ENCODE measurements at places on chromosomes 5 and 9.

DNA sequence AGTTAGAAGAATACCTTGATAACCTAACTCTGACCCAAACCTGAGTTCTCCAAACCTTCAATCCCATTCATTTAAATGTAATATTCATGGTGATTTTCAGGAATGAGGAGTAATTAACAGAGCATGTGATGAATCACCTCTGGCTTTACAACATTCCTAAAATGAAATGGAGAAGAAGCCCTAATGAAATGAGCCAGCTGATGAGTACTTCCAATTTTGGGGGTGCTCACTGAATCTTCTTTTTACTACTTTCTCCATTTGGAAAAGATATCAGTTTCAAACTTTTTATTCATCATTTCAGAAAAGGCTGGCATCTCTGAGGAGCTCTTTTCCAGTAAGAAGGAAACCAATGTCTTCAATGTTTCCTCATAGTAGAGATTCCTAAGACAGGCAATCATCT lies 2.9 kb upstream of the SPINK5 start:
- DNase-seq = no peak

DNA sequence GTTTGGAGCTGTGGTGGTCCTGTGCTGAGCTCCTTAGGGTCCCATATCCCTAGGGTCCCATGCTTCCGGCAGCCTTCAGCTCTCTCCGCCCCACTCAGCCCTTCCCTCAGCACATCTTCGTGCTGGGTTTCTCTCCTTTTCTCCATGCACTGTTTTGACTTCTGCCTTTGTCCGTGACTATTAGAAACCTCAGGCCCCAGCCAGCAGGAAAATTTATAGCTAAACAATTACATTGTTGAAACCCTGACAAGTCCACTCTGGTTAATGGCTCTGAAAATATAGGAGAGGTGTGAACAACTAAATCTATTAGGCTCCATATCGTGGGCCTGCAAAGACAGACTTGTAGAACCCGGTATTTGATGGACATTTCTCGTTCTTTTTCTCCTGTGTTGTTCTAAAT lies 523.7 kb downstream of the CCDC171 start:
- no peak for DNase-seq

GRCh38 chr9:93270976-93271375 lies 87.0 kb downstream of the WNK2 start:
- no peak for DNase-seq

DNA sequence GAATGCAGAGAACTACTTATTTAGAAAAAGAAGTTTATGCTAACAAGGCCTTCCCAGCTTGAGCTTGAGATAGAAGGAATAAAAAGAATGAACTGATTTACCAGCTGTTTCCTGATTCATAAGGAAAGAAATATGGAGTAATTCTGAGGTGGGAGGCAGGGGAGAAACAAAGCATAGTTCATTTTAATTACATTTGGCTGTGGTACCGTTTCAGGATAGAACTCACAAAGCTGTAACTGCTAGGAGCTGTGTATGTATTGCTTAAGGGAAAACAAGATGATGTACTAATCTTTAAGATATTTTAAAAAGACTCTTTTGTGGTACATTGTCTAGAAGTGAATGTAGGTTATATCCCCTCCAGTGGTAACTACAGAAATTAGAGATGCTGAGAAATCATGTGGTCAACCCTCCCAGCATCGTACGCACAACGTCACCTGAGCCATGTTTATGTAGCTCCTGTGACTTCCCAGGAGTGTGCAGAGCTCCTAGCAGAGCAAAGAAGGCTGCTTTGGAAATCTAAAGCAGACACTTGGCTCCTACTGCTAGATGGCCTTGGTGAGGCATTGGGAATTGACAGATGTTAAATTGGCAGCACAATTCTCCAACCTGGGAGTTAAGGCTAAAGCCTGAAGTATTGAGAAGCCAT lies 208.3 kb upstream of the VLDLR start:
- no peak for DNase-seq

DNA sequence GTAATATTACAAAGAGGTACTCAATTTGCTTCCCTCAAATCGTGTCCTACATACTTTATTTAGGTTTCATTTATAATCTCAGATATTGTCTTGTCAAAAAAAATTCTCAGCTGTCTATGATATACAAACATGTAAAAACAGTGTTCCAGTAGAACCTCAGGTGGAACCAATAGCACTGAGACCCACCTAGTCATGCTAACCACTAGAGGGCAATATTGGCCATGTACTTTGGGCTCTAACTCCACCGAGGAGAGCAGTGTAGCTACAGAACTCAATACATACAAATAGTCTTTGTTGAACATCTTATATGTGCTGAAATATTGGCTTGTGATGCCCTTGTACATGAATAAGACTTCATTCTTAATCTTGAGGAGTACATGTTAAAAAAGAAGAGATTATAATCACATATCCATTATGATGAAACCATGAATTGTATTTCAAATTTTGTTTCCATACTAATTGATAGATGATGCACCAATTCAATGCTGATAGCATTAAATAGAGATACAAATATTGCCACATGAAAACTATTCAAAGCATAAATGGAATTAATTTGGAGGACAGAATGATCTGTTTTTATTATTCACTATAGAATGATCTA lies 71.2 kb upstream of the CNTLN start:
- peak; percentile 24 for DNase-seq

DNA sequence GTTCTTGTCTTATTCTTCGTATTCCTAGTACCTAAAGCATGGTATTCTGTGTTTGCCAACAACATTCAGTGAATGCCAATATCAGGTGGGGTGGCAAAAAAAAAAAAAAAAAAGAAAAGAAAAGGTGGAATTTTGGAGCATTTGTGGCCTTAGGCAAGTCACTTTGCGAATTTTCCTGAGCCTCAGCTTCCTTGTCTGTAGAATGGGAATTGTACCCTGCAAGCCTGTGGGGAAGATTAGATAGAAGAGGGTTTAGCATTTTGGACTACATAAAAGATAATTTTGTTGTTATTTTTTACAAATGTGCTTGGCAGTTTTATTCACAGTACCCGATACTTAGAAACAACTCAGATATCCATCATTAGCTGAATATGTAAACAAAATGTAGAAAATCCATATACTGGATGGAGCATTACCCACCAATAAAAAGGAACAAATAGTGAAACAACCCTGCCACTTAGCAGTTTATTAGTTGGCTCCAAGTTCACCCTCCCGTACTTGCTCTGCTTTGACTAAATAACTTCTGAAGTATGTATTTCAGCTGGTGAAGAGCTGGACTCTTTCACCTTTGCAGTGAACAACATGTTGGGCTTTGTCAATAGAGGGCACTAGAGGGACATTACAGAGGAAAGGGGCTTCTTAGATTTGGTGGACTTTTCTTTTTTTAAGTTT lies 13.6 kb downstream of the UBE2D2 start:
- peak; percentile 24 for DNase-seq

DNA sequence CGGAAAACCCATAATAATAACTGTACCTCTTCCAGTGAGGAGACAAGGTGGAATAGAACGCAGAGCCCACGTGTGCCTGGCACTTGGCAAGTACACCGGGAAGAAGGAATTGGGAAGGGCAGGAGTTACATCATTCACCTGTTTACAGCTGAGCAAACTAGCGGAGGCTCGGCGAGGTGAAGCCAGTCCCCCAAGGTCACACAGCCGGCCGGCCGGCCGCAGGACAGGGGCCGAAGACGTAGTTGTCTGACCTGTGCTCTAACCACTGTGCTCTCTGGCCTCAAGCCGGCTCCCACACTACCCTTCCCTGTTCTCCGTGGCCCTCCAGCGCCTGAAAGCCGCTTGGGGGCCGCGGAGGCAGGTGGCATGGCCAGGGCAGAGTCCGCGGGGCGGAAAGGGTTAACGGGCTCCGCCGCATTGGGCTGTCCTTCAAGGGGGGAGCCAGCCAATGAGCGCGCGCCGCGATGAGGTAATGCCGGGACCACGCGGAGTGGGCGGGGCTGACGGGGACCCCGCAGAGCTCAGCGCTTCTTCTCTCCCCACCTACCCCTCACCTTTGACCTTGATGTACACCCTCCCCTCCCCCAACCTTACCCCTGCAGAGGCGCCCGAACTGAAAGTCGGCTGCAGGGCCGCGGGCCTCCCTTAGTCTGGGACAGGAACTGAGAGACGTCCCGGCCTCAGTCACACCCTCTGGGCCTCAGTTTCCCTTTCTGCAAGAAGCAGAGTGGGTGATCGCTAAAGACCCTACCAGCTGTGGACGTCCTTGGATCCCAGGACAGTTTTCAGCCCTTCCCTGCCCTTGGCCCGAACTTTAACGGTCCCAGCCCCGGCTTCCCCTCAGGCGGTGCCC lies 125.1 kb downstream of the C9orf50 start:
- DNase-seq = peak; percentile 98

- DNase-seq = no peak
Observed at GRCh38 chr5:107554776-107555424, 115.8 kb downstream of the EFNA5 start.

GRCh38 chr9:16828340-16829281 lies 41.9 kb downstream of the BNC2 start:
- peak; percentile 39 for DNase-seq

GRCh38 chr9:15306068-15306756 lies 804 bp downstream of the TTC39B start:
- DNase-seq = peak; percentile 35

DNA sequence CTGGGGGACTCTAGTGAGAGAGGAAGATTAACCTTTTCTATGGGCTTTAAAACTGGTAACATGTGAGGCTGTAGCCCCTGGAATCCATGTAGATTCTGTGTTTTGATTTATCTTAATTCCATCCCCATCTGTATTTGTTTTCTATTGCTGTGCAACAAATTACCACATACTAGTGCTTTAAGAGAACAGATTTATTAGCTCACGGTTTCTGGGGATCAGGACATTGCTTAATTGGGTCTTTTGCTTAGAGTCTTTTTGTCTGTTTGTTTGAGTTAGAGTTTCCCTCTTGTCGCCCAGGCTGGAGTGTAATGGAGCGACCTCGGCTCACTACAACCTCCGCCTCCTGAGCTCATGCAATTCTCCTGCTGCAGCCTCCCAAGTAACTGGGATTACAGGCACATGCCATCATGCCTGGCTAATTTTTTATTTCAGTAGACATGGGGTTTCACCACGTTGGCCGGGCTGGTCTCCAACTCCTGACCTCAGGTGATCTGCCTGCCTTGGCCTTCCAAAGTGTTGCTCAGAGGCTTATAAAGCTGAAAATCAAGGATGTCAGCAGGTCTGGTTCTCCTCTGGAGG lies 29.9 kb upstream of the GNA14 start:
- DNase-seq = no peak

DNA sequence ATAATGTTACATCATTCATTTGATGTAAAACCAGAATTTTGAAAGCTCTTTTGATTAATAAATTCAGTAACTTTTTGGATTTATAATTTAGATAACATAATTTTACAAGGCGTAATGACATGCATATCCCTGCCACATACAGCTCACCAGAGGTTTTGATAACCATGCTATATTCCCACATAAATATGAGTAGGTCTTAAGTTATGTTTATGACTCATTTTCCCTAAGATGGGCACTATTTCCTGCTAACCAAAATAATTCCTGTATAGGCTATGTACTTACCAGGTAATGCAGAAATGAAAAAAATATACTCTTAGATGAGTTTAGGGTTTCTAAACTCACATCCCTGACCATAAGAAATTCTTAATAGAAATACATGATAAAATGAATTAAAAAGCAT lies 93.9 kb upstream of the EDIL3 start:
- DNase-seq = no peak

- DNase-seq = no peak
Observed at GRCh38 chr9:85941622-85941940, 635 bp downstream of the NAA35 start.

DNA sequence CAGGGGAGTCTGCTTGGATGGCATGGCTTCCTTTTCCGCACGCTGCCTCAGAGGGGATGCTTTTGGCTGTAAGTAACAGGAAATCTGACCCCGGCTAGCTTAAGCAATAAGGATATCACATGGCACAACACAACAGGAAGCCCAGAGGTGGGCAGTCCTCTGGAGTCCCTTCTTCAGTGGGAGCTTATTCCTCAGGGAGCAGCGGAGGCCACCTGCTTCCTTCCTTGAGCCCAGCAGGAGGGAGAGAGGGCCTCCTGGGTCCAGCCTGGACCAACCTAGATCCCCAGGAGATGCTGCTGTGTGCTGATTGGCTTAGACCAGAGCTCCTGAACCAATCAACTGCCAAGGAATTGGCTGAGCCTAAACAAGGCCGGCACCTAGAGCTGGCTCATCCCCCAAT lies 66.3 kb downstream of the C9orf50 start:
- DNase-seq = no peak

- no peak for DNase-seq
Observed at GRCh38 chr9:124198331-124198730, 59.4 kb upstream of the NEK6 start.

- DNase-seq = no peak
Observed at GRCh38 chr5:128062172-128062746, 21.3 kb upstream of the SLC12A2 start.

GRCh38 chr9:70964861-70965260 lies 156.6 kb downstream of the TRPM3 start:
- DNase-seq = no peak

DNA sequence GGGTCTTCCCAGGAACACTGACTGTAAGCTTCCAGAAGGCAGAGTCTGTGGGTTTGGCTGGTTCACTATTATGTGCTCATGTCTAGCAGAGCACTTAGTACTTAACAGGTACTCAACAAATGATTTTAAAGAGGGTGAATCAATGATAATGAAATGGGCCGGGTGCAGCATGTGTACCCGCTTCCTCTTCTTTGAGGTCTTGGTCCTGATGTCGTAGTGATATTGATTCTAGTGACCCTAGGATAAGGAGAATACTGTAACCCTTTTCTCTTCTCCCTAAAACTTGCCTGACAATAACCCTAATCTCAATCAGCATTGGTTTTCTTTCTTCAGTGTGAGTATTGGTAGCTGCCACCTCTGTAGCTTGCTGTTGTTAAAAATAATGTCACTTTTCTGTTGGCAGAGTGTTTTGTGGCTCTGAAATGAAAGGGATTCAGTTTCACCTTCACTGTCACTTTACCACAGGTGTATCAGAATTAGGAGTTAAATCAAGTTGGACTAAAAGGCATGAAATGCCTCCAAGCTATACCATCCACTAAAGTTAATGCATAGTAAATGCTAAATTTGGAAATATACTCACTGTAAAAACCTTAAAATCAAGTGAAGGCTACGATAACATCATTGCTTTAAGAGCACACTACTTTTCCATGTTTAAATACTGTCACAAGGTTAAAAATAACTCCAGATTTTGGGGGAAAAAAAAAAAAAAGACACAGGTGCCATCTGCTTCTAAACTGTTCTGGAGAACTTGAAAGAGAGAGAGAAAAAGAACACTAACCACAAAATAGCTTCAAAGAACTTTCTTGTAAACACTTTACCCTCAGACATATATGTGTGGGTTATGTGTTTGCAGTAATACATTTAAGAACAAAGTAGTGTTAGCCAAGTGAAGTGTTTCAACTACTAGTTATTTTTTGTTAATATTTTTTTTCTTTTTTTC lies 6.0 kb downstream of the CAMK4 start:
- no peak for DNase-seq
